Left forelimb (tissue), 1 donor: ENCODE measurements at places on chromosomes 5 and 9.

DNA sequence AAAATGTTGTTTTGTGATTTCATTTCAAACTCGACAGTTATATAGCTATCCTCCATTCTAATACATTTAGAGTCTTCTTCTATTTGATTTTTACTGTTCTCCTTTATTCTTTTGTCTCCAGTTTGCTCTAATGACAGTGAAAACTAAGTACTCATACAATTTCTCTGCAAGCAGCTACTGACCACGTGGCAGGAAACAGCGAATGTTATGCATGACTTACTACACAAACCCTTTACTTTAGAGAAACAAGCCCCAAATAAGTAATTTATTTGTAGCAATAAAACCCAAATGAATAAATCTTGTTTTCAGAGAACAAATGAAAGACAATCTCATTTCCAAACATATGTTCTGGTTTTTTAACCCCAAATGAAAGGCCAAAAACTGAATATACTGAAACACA is 41.9 kb downstream of the CDH6 start:
- DNase-seq, result no peak

- DNase-seq, result no peak
Measured at GRCh38 chr5:110414360-110414759, 312.1 kb downstream of the TMEM232 start.

- DNase-seq, result no peak
Measured at GRCh38 chr5:21654-22233, 70.2 kb upstream of the PLEKHG4B start.

- DNase-seq, result no peak
Measured at GRCh38 chr5:153783362-153783658, 255.4 kb downstream of the FAM114A2 start.

GRCh38 chr5:3694819-3695218 is 99.2 kb downstream of the IRX1 start:
- DNase-seq, result no peak

DNA sequence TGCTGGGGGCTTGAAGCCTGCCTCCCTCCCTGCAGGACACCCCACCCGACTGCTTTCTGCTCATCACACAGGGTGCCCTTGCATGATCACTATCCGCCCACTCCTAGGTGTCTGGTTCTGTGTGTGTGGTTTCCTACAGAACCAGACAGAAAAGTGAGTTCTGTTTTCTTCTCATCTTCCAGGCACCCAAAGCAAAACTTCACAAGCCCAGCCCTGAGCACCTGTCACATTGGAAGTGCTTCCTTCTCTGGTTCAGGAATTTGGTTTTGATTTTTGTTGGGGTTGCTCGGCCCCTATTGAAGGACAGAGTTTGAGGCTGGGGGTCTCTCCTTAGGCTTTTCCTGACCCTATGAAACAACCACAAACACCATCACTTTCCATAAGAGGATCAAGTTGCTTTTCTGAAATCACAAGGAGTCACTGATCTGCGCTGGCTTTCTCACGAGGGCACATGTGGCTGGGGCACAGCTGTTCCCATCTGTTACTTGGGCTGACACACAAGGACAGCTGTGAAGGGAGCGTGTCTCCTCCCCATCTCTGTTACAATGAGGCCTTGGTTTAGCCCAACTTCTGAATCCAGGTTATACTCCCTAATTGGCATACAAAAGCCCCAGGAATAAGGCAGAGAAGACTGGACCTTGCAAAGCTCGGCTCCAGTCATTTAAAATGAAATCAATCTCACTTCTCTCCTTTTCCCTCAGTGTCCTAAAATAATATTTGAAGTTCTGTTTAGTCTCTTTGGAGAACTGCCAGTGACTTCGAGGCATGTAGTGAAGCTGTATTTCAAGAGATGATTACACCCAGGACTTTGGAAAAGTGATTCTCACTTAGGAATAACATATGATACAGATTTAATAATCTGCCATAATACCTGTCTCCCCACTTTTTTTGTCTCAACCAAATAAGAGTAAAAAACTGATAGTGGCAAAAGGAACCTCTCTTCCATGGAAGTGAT is 213.1 kb upstream of the GAS1 start:
- peak; percentile 73 for DNase-seq

DNA sequence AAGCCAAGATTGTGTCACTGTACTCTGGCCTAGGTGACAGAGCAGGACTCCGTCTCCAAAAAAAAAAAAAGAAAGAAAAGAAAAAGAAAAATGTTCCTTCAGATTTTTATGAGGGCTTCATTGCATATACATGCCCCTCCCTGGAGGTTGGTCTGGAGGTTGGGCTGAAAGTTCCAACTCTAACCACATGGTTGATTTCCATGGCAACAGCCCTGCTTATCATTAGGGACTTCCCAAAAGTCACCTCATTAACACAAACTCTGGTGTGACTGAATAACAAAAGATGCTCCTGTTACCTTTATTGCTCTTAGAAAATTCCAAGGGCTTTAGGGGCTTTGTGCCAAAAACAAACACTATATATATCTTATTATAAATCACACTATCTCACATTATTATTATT is 113.8 kb downstream of the TMC1 start:
- no peak for DNase-seq

GRCh38 chr9:68950689-68951088 is 63.2 kb downstream of the PRKACG start:
- DNase-seq, result no peak

GRCh38 chr5:125549322-125549911 is 803.0 kb upstream of the ZNF608 start:
- no peak for DNase-seq
